Right renal pelvis (tissue), 4 donors: ENCODE measurements at places on chromosomes 7 and 10.

GRCh38 chr7:138382862-138383565 is 77.0 kb upstream of the TRIM24 start:
- DNase-seq: peak; percentile 16

GRCh38 chr10:1663226-1663625 is 74.1 kb downstream of the ADARB2 start:
- no peak for DNase-seq

DNA sequence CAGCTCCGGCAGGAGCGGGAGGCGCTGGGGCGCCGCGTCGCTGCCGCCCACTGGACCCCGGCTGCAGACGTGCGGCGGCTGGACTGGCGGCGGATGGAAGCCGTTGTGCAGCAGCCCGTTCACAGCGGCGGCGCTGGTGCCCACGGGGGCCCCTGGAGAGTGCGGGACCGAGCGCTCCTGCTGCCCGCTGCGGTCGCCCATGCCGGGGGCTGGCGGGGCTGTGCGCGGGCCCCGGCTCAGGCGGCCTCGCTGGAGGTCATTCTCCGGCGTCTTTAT is 413 bp downstream of the PANK1 start:
- no peak for DNase-seq

DNA sequence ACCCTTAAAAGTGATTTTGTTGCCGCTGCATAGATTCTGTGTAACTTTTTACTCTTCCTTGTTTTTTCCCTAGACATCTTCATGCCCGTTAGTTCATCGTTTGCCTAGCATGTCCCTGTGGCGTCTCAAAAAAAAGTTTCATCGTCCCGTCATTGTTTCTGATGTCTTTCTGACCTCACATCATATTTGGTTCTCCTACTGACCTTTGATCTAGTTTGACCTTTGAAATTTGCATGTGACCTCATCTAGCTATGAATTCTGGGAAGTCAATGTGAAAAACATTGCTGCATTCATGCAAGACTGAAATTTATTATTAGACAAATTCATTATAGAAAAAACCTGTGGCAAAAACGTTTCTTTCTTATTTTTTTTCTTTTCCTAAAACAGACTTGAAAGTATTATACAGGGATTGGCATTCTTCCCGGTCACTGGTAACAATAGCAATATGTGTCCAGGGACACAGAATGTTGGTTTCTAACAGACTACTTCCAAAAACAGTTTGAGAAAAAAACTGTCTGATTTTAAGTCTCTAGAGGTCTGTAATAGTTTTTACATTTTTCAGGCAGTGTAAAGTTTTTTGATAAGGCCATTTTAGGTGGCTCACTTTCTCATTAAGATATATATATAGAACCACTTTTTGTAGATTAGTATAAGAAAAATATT is 280.9 kb downstream of the USP6NL start:
- no peak for DNase-seq

DNA sequence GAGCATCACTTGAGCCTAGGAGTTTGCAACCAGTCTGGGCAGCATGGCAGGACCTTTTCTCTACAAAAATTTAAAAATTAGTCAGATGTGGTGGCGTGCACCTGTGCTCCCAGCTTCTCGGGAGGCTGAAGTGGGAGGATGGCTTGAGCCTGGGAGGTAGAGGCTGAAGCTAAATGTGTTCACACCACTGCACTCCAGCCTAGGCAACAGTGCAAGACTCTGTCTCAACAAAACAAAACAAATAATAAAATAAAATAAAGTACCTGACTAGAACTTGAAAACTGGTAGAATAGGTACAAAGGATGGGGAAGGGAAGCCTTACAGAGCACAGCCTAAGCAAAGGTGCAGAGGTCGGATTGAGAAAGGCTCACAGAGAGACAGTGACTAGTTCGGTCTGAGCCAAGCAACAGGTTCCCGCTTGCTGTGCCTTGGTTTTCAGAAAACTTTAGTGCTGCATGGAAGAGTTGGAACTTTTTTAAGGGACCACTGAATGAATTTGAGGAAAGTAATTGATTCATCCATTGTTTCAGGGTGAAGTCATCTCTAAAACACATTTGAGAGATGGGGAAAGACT is 100.1 kb upstream of the STK17A start:
- DNase-seq: no peak

- DNase-seq: no peak
Measured at GRCh38 chr7:116691664-116692063, 19.7 kb downstream of the MET start.

DNA sequence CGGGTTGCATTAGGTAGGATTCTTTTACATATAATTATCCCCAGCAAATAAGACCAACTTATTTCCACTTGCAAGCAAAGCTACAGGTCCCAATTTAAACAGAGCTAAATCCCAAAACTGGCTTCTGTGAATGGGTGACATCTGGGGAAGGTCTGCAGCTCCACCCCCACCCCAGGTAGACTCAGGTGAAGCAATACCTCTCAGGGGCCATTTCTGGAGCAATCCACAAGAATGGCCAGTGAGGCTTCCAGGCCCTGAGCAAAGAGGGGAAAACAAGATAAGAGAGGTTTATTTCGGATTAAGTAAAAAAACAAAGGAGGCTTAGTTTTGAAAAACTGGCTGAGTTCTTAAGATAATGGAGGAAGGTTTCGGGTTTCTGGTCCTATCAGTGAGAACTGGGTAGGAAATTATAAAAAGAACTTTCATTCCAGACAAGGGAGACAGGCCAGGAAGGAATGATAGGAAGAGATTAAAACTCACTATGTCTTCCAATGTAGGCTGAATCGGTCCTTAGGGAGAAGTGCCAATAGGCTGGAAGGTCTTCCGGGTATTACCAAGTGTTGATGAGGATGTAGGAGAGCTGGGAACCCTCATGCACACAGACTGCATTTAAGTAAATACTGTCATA is 25.4 kb downstream of the SH3PXD2A start:
- DNase-seq: no peak

DNA sequence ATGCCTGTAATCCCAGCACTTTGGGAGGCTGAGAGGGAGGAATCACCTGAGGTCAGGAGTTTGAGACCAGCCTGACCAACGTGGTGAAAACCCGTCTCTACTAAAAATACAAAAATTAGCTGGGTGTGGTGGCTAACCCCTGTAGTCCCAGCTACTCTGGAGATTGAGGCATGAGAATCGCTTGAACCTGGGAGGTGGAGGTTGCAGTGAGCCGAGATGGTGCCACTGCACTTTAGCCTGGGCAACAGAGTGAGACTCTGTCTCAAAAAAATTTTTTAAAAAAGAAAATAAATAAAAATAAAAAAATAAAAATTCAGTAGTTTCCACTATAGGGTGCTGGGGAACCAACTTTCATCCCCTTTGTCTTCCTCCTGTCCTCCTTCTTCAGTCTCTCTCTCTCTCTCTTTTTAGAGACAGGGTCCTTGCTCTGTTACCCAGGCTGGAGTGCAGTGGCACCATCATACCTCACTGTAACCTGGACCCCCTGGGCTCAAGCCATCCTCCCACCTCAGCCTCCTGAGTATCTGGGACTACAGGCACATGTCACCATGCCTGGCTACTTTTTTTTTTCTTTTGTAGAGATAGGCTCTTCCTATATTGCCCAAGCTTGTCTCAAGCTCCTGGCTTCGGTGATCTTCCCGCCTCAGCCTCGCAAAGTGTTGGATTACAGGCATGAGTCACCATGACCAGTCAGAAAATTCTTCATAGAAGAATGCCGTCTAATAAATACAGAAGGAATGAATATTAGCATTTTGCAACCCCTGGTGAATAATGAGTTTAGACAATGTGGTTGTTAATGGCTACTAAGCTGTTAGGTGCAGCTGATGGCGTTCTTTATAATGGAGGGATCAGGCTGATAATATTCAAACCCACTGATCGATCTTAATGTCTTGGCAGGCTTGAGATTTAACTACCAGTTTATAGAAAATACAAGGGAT is 20.6 kb downstream of the RBM20 start:
- no peak for DNase-seq

DNA sequence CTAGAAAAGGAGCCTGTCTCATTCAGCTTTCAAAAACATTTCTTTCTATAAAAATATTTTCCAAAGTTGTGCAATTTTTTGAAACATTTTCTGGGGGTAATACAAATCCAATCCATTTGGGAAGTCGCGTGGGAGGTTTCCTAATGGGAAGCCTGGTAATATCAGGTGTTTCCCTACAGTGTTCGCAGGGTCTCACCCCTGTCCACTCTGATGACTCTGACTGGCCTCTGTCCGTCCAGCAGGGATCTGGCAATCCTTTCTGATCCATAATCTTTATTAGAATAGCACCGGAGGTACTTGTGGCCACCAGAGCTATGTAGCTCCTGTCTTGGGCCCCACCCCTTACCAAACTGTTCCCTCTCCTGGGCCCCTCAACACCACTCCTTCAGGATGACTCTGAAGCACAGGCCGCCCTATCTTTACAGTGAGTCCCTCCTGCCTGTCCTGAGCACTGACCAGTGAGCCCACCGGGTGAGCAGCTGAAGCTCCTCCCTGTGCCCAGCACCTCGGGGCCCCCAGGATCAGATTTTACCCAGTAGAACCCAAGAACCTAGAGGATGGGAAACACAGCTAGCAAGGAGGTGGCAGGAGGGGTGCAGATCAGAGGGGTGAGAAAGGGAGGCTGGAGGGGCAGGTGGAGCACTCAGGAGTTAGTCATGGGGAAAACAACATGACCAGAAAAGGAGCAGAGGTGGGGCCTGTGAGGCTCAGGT is 84.8 kb downstream of the PTPRE start:
- DNase-seq: no peak

- no peak for DNase-seq
Measured at GRCh38 chr10:115935731-115936130, 337.3 kb downstream of the GFRA1 start.

DNA sequence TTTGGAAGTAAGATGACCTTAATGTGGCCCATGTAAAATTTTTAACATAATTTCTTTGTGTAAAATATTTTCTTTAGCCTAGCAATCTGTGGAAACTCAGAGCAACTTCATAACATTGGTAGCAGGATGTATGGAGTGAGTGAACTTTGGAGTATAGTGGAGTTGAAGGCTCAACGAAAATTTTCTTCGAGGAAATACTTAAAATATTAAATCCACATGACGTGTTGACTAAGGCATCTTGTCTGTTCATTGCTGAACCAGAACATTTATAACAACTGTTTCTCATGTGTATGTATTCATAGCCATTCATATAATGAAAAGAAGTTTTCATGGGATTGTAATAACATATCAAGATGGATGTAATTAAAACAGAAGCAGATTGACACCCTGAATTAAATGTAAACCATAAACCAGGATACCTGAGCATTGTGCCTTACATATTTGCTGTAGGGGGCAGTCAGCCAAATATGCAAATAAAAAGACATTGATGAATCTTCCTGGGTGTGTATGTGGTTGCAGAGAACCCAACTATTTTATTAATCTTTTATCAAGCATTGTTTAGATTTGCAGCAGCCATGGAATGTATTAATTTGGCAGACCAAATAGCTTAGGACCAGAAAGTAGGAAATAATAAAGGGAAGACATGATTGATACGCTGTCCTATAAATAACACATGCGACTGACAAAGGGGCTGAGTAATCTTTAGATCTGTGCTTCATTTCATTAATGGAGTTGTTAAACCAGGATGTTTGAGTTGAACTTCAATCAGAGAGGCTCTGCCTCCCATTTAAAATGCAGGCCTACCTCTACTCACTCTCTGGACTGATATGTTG is 11.5 kb downstream of the AUTS2 start:
- DNase-seq: no peak

DNA sequence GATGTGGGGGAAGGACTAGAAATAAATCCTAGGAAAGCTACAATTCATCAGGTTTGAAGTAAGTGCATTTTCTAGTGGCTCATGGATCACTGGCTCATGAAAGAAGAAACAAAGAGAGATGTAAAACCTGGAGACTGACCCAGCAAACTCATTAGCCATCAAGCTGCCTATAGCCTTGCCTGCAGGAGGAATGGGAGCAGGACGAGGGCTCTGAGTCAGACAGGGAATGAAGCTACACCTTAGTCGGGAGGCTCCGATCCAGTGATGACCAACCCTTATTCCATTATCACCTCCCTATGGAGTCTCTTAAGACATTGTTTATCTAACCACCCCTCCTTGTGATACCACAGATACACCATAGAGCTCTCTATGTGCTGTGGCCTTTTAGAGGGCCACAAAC is 112.5 kb upstream of the WDR11 start:
- no peak for DNase-seq

- DNase-seq: no peak
Measured at GRCh38 chr10:75244487-75245353, 9.0 kb upstream of the COMTD1 start.

DNA sequence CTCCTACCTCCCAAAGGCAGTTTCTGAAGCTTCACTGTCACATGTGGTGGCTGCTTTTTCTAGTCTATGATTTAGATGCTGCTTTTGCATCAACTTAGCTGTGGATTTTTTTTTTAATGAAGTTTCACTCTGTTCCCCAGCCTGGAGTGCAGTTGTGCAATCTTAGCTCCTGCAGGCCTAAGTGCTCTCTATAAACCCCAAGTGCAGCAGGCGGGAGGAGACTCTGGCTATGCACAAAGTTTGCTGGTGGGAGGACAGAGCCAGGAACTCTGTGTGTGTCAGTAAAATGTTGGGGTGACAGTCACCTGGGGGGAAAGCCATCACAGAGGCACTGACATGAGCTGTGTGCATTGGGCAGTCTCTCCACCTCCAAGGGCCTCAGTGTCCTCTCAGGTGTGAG is 138.8 kb upstream of the FAM20C start:
- DNase-seq: no peak
